Stromal cell of bone marrow (primary cell): ENCODE measurements at places on chromosomes 13 and 19.

- DNase-seq: no peak
Measured at GRCh38 chr19:49758292-49758691, 4.8 kb downstream of the TSKS start.

- DNase-seq: peak; percentile 26
Measured at GRCh38 chr13:77779552-77780272, 82.2 kb downstream of the SLAIN1 start.

GRCh38 chr19:428149-428548, 19.2 kb upstream of the C2CD4C start:
- DNase-seq: no peak

DNA sequence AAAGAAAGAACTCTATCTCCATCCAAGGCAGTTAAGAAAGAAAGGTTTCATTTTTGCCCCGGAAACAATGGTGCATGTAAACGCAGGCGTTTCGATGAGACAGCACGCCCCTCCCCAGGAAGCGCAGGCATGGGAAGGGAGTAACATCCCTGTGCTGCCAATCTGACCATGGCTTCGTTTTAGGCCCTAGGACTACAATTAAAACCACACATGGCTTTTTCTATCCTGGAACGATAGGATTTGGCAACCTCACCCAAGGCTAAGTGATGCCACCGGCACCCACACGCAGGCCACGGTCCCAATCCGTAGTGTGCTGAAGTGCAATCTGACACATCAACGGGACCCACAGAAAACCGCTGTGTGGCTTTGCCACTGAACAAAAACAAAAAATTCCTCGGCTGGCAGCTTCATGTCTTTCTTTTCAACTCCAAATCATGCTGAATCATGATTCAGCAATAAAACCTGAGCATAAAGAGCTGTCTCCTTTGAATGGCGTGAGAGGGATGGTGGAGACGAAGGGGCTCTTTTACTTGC, 24.2 kb downstream of the RANBP3 start:
- DNase-seq: no peak

GRCh38 chr19:33290956-33291622, 11.2 kb downstream of the CEBPA start:
- DNase-seq: no peak

- DNase-seq: no peak
Measured at GRCh38 chr19:29122185-29122584, 90.8 kb downstream of the UQCRFS1 start.

DNA sequence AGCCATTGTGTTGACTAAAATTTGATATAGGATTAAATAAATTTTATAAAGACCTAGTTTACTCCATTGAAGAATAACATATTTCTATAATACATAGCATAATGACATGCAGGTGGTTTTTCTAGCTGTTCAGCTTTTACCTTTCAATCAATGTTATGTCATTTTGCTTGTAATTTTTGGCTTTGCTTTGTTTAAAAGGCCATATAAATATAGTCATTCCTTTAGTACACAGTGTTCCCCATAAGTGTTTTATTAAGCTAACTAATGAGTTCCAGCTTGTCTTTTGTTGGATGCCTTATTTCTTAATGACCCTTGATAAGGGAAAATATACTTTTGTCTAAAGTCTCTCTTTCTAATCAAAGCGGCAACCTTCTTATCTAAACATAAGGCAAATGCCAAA, 906.3 kb upstream of the GPC6 start:
- no peak for DNase-seq

DNA sequence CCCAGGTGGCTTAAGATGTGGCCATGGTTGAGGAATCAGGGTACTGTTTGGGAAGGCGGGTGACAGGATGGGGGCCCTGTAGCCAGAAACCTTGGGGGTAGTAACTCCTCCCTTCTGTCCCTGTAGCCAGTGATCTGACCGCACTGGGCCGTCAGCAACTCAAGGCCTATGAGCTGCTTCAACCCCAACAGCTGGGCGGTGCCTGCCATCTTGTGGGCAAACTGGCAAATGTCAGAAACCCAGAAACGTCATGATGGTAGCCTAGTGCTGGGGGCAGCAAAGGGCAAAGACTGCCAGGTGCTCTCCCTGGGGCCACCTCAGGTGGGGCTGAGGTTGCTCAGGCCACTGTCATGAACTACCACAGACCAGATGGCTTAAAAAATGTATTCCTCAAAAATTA, 3.5 kb downstream of the COPE start:
- no peak for DNase-seq

DNA sequence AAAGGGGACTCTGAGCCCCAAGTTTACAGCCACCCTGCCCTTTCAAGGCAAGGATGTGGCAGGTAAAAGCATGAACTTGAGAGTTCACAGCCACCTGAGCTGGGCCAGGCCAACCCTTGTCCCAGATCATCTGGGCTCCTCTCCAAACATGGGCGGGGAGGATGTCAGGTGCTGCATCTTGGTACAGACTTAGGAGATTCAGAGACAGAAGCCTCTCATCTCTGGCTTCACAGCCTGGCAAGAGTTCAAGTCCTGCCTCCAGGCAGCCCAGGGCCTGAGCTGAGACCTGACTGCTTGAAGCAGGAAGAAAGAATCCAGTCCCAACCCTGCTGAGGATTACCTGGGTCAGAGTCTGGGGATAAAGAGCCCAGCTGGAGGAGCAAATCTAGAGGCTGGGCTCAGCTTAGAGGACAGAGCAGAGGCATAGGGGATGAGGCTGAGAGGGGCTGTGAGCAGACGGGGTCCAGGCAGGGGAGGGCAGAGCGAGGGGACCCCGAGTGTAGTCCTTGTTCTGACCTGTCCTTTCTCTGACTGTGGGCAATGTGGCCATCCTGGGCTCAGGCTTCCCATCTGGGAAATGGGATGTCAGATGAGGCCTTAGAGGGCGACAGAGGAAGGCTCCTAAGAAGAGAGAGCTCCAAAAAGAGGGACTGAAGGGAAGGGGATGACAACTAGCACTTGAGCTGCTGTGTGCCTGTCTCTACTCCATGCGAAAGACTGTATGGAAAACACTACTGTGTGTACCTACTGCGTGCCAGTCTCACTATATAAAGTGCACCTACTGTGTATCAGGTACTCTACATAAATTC, 6.6 kb upstream of the OR10H5 start:
- DNase-seq: no peak

DNA sequence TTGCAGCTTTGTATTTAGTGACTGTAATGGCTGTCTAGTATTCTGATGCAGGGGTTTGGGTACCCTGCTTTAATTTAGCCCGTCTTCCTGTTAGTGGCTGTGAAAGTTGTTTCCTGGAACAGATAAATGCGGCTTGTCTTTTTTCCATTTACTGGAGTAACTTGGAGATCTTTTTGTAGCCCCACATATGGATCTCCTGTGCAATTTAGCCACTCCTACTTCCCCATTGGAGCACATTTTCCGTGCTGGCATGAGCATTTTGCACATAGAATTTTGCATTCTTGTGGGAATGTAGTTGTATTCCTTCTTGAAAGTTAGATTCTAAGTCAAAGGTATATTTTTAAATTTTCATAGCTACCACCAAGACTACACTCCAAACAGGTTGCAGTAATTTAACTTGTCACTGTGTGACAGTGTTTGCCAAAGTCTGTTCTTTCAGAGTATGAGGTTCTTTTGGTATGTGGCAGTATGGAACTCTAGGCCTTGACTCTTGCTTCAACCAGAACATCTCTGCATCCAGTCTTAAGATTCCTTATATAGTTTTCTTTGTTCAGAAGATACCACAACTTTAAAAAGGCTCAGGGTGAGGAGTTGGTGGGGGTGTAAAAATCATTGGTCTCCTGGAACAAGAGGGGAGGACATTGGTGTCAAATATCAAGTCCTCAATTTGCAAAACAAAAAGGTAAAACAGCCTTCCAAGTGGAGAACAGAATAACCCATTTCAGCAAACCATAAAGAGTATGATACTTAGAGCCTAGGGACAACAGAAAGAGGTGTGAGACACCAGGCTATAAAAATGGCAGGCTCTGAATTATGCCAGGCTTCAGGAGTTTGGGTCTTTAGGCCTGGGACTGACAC, 21.1 kb upstream of the CCDC97 start:
- DNase-seq: no peak

- DNase-seq: peak; percentile 97
Measured at GRCh38 chr19:49363268-49364082, at the start of gene DKKL1. Gene DKKL1, plus strand, starts transcription at chr19:49363877. Its CDS starts 122 bp downstream, at chr19:49363999.

GRCh38 chr19:21084343-21084742, 2.3 kb downstream of the ZNF714 start:
- DNase-seq: no peak

GRCh38 chr19:24048261-24048660, 38.7 kb upstream of the ZNF254 start:
- DNase-seq: no peak

- no peak for DNase-seq
Measured at GRCh38 chr13:100870898-100871297, 196.3 kb upstream of the TMTC4 start.
